ENCODE measurements at places on chromosomes 12 and 14.

DNA sequence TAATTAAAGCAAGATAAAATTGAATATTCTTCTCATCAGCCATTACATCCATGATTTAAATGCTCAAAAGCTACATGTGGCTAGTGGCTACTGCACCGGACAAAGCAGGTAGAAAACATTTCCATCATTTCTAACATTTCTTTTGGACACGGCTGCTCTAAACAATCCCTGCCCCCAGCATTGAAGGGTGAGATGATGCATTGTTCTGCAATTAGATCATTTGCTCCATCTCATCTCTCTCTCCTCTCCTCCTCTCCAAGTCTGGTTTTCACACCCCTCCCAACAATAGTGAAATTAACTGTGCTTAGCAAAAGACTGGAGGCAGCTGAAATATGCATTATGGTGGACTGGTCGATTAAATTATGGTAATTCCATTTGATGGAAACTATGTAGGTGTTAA, 288.5 kb downstream of the KSR2 start:
- no peak for DNase-seq

- no peak for DNase-seq
These were observed 5.9 kb downstream of the CLEC4D start for GRCh38 chr12:8519171-8519570.

- peak; percentile 84 for DNase-seq
These were observed 10.3 kb downstream of the KRT7 start for GRCh38 chr12:52243259-52243855.

GRCh38 chr12:8508910-8509841, 4.1 kb upstream of the CLEC4D start:
- DNase-seq = no peak

GRCh38 chr12:93199831-93200236, 177.9 kb upstream of the NUDT4 start:
- no peak for DNase-seq

DNA sequence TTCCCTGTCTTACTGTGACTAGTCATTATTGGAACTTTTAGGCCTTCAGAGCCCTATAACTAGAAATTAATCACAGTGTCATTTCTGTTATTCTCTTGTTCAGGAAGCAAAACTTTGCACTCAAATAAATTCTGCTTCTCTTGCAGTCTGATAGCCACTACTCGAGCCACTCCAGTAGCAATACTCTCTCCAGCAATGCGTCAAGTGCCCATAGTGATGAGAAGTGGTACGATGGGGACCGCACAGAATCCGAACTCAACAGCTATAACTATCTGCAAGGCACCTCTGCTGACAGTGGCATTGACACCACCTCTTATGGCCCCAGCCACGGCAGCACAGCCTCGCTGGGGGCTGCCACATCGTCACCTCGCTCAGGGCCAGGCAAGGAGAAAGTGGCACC, 223.2 kb upstream of the RGS6 start:
- DNase-seq = no peak

All from PC-9 (cell line).